ENCODE measurements at places on chromosomes 7 and 10.

- DNase-seq = no peak
Observed at GRCh38 chr7:52749880-52750279, 285.6 kb upstream of the POM121L12 start.

DNA sequence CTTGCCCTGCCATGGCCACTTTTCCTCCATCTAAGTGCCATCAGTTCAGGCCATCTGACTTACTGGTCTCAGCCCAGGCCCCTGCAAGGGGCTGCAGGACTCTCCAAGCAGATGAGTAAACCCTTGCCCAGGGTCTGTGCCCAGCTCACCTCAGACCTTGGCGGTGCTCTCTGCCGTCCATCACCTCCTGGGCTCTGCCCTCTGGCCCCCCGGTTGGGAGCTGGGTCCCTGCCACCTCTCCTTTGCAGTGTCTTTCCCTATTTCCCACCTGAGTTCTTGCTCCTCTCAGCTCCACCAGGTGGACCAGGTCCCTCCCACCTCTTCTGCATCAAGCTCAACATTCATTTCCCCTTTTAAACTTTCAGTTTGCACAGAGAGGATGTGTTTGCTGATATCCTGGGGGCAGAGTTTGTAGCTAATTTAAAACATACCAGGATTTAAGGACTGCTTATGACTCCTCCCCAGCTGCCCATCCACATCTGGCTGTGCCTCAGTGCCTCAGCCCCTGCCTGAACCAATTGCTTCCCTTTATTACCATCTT lies 135.5 kb downstream of the SLIT1 start:
- no peak for DNase-seq

DNA sequence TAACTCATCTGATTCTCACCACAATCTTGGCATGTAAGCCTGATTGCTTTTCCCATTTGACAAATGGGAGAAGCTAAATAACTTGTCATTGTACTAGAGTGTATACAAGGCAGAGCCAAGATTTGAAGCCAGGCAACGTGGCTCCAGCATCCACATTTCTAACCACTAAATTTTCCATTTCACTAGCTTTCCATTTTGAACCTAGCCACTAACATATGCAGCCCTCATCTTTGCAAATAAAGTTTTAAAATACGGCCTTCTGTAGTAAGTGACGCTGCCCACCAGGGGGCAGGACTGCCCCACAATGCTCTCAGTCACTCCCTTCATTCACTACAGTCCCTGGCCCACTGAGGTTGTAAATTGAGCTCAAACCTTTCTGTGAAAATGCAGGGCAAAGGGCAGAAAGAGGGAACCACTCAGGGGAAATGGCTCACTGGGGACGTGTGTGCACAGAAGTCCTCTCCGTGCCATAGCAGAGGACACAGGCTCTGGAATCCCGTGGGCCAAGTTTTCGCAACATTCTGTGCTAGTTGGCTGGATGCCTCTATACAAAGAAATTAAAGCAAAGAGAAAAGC lies 315.7 kb downstream of the TNS3 start:
- peak; percentile 58 for DNase-seq

GRCh38 chr10:113890769-113891168 lies 36.3 kb downstream of the NHLRC2 start:
- DNase-seq = no peak

- DNase-seq = no peak
Observed at GRCh38 chr10:124071141-124071540, 22.3 kb downstream of the CHST15 start.

- DNase-seq = no peak
Observed at GRCh38 chr10:133028158-133028557, 59.6 kb upstream of the ADGRA1 start.

DNA sequence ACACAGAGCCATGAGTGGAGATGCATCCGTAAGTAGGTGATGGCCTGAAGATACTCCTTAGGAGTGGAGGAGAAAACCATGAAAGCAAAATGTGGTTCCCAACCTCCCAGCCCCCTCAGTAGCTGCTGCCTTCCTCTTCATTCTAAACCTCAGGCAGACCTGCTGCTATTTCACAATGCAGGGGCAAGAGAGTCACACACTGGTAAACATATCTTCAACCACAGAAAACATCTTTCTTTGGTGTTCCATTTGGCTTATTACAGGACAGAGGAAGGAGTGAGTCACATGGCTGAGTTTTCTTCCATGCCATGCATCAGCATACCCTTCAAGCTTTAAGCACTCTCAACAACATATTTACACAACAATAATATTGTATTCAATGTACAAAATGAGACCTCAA lies 342.1 kb downstream of the BMPER start:
- DNase-seq = no peak

GRCh38 chr7:141154131-141154732 lies 80.4 kb downstream of the TMEM178B start:
- no peak for DNase-seq

GRCh38 chr10:69807122-69807521 lies 5.4 kb downstream of the COL13A1 start:
- no peak for DNase-seq

DNA sequence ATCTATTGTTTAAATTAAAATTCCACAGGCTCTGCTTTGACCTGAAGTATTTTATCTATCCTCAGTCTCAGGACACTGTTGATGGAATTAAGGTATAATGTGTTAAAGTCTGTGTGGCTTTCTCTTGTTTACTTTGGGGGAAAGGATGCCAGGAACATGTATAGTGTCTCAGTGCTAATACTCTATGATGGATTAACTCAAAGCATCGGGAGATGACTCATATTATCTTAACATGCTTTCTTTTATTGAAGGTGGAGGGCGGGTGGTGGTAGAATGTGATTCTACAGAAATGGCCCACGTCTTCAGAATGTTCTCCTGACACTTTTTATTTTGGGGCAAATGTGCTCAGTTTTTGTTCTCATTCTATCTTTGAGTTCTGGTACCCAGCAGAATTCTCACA lies 189.0 kb downstream of the ANKRD30A start:
- no peak for DNase-seq

DNA sequence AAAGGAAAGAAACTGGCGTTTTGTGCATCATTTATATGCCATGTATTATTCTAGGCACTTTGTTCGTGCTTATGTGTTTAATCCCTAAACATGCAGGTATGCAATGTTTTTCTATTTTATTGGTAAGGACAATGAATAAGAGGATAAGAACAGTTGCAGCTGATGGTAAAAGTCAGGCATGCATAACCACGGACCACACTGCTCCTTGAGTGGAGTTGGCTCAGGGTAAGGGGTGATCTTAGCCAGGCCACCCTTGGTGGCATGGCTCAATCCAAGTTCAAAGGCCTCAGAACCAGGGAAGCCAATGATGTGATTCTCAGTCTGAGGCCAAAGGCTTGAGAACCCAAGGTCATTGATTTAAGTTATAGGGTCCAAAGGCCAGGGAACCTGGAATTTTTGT lies 1068.1 kb downstream of the NRG3 start:
- DNase-seq = no peak

DNA sequence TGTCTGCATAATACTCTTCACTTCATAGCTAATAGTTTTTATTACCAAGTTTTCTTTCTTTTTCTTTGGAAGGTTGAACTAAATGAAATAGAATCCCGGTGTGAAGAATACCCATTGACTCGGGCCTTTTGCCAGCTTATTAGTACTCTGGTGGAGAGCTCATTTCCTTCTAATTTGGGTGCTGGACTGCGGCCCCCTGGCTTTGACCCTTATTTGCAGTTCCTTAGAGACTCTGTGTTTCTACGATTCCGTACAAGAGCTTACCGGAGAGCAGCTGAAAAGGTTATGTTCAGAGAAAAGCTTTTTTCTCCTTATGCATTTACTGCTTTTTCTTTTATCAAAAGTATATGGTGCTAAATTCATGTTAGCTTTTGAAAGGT lies 40.2 kb downstream of the NUP205 start:
- DNase-seq = no peak

DNA sequence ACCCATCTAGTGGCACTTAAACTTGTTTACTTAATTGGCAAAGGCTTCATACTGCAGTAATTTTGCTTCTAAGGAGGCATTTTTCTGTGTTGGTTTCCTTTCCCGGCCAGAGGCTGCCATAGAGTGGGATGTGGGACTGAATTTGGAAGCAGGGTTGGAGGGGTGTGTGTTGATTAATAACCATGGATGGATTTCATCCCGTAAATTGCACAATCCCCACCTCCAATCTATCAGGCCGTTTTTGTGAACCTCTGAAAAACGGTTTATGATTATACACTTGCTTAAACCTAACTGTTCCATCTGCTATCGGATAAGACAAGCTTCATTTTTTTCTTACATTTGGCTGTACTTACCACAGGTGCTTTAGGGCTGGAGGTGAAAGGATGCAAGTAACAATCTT lies 1.3 kb downstream of the TMEM60 start:
- DNase-seq = no peak

DNA sequence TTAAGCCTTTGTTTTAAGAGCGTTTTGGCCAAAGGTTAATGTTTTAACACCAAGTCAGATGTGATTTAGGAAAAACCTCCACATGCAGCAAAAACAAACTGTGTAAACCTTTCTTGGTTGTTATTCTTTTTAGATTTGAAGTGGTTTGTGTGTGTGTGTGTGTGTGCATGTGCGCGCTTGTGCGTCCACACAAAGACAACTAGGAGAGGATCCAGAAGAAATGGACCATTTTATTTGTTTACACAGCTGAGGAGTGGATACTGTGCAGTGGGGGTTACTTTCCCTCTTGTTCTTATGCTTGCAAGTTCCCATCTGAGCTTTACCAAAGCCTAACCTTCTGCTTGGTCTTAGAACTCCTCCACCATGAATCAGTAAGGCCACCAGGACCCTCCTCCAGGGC lies 20.0 kb downstream of the TCF7L2 start:
- DNase-seq = no peak

GRCh38 chr10:116632596-116633215 lies 12.0 kb downstream of the PNLIPRP2 start:
- no peak for DNase-seq

DNA sequence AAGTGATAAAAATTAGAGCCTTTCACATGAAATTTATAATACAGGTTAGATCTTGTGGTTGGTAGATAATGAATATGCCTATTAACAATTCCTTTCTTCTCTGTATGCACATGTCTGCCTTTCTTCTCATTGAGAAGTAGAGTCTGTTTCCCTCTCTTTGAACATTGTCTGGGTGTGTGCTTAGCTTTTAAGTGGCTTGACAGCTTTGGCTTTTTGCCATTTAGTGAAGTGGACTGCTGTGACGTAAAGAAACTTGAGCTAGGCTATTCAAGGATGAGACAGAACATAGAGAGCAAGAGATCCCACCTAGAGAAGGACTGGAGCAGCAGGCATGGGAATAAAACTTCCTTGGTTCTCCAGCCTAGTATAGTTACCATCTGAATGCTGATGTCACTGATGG lies 996.7 kb upstream of the CELF2 start:
- no peak for DNase-seq

- DNase-seq = no peak
Observed at GRCh38 chr7:30829471-30829870, 58.3 kb downstream of the MINDY4 start.

DNA sequence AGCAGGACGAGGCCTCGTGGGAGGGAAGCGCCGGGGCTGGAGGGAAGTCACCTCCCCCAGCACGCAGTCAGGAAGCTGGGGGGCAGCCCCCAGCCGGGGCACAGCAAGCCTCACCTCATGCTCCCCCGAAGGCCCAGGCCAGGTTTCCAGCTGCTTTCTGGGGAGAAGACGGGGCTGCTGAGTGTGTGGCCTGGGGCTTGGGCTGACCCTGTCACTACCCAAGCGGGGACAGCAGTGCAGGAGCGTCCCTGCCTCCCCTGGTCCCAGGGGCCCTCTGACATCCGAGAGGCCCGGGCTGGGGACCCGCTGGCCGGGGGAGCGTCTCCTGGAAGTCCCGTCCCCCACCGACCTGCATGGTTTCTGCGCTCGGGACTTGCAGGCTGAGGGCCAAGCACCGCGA lies 19.7 kb upstream of the NKX6-2 start:
- DNase-seq = no peak

DNA sequence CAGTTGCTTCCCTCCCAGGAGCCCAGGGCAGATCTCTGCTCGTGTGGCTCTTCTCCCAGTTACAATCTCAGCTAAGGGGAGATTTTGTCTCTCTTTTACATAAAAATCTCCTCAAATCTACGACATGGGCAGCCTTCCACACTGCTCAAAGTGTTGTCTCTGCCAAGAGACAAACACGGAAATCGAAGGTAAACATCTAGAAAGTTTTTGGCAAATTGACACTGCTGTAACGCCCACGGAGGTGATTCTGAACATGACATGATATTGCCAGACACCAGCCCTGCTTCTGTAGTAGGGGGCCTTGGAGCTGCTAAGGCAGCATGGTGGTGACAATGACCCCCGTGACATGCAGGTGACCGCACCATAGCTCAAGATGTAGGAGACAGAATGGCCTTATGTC lies 128.3 kb downstream of the CCDC3 start:
- DNase-seq = no peak

- DNase-seq = no peak
Observed at GRCh38 chr7:128807191-128807590, 15.4 kb downstream of the CCDC136 start.

DNA sequence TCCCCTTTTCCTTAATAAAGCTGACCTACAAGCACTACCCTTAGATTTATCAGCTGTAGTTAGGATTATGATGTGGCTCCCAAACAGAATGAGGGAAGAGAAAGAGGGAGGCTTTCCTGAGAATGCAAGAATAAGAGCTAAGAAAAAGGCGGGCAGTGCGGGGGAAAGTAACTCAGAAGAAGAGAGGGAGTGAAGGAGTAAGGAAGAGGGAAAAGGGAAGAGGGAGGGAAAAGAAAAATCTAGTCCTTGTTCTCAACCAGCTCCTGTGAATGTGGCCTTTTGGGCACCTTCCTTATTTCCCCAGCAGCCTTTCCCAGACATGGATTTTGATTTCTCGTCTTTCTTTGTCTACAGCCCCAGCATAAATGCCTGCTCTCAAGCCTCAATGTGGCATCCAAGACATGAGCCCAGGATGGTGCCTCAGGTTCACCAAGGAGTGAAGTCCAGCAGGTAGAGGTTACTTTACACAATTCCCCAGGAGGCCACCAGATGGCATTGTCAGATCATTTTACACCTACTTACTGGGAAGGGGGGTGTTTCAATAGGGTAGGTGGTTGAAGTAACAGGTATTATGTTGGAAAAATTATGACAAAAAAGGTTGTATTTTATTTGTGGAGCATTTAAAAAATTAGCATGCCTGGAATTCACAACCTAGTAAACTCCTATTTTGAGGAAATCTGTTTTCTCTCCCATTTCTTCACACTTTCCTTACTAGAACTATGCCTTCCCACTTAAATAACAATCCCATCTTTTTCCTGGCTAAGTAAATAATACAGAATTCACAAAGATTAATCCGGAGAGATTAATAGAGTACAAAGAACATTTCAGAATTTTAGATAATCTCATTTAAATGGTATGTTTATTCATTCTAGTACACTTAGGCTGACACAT lies 106.5 kb downstream of the HTR7 start:
- no peak for DNase-seq

GRCh38 chr10:34710391-34710751 lies 104.7 kb downstream of the PARD3 start:
- DNase-seq = no peak

DNA sequence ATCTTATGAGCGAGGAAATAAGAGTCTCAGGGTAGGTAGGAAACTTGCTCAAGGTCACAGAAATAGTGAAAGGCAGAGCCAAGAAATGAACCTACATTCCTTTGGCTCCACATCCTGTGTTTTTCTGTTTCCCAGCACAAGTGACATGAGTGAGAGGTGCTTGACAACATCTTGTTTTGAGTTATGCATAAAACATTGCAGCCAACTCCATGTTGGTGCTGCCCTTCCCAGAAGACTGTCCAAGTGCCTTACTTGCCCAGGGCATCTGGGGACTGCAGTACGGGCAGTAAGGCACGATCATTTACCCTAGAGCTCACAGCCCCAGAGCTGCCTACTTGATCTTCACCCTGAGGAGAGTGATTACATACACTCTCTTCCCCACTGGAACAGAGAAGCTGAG lies 148.8 kb downstream of the NOC3L start:
- no peak for DNase-seq

All from right renal cortex interstitium (tissue), 3 donors.